Esophagus mucosa (tissue), 1 donor: ENCODE measurements at places on chromosomes 12 and 14.
A peak's percentile ranks its signal among the peaks of the same experiment; 100 is the strongest.

DNA sequence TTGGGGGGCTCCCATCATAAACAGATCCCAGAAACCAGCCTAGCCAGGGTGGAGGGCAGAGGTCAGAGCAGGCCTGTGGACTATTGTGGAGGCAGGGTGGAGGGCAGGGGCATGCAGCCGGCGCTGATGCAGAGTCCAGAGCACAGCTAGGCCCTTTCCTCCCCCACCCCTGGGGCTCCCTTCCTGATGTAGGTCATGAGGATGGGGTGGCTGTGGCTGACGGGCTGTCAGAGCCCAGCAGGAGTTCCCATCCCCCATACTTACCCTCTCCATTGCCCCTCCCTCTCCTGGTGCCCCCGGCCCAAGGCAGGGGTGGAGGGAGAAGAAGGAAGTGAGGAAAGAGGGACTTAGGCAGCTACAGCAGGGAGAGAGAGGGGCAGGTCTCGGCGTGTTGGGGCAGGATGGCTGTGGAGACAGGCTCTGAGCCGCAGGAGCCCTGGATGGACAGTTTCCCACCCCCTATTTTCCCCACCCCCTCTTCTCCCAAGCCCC, 5.7 kb upstream of the ZNF385A start:
- peak; percentile 56 for ATAC-seq

GRCh38 chr12:121494093-121494787, 86.6 kb downstream of the KDM2B start:
- peak; percentile 56 for ATAC-seq

- peak; percentile 51 for ATAC-seq
Observed at GRCh38 chr12:122880668-122881067, 15.3 kb downstream of the VPS37B start.

DNA sequence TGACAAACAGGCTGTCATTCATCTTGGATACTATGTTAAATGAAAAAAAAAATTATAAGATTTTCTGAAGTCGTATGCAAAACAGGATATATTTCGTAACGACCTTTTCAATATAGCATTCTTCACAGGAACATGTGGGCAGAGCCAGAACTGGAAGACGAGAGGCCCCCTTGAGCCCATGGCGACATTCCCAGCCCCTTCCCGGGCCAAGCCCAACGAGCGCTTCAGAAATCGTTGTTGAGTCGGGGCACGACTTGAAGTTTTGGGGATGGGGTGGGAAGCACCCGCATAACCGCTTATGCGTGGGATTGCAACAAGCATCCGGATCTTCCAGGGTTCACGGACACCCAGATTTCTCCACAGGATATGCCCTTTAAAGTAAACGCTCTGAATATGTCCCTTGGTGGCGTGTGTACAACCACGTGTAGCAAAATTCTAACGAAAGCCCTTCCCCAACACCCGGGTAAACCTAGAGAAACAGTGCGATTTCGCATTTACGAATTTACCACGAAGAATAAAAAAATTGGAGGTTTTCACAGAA, 736 bp downstream of the C14orf39 start:
- ATAC-seq = no peak

DNA sequence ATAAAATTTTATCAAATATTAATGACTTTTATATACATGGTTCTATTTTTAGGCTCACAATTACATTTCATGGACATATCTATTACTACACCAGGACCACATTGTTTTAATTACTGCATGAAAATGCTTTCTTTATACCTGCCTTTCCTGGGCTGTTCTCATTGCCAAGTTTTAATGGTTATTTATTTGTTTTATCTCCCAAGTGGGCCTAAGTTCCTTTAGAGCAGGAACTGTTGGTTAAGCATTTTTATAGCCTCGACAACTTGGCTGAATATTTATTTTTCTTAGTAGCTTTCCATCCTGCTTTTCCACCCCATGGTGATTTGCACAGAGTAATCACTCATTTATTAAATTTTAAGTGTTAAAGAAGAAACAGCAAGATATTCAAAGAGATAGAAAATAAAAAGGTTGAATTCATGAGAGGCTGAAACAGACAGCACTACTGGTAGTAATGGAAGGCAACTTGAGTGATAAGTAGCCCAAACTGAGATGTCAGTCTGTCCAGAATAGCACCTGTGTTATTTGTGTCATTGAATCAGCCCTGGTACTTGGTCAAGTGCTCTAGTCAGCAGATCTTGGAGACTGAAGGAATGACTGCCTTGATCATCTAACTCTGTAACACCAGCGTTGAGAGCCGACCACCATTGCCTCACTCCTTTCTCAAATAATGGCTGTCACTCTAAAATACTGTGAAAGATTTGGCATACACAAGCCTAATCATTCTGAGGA, 119.1 kb upstream of the EGLN3 start:
- ATAC-seq = no peak

DNA sequence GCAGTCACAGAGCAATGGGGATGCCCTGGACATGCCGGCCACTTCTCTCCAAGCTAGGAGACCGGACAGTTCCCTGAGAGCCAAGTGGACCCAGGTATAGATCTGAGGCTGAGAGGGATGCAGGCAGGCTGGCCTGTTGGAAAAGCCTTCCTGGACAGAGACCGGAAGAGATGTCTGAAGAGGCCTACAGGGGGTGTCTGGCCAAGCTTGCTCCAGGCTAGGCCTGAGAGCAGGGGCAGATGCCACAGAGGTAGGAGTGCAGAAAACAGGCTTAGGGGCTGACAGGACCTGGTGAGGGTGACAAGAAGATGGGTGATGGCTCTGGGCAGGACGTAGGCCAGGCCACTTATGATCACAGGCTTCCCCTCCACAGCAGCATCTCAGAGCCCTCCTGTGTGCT, 30.2 kb downstream of the ARL6IP4 start:
- peak; percentile 14 for ATAC-seq

DNA sequence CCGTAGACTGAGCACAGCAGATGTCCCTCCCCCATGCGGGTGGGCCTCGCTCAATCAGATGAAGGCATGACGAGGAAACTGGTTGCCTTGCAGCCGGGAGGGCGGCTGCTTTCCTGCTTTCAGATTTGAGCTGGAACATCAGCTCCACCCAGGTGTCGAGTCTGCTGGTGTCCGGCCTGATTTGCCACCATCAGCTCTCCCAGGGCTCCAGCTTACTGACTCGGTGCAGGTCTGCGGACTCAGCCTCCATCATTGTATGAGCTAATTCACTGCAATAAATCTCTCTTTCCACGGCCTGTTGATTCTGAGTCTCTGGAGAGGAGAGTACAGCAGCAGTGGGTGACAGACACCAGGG, 156.2 kb downstream of the KIF26A start:
- no peak for ATAC-seq

DNA sequence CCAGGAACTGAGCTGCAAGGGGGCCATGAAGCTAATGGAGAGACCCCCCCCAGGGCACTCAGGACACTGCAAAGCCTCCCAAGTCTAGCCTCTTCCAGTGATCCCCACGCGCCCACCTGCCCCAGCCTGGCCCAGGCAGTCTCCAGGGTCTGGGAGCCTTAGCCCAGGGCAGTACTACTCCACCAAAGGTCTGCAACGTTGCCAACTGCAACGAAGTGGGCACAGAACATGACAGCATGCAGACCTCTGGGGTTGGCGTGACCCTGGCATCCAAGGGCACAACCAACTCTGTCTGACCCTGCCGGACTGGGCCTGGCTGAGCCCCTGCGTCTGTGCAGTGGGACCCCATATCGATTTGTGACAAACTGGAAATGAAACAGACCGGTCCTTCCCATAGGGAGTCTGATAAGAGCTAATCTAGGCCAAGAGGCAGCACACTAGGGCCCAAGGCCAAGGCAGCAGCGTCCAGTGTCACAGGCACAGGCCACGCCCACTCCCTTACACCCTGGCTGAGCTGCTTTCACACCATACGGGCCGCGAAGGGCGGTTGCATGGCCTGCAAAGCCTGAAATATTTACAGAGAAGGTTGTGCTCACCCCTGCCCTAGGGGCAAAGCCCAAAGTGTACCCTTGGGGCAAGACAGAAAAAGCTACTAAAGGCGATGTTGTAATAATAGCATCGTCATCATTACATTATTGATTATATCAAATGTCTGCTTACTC, 76.7 kb downstream of the NCOR2 start:
- ATAC-seq = no peak

DNA sequence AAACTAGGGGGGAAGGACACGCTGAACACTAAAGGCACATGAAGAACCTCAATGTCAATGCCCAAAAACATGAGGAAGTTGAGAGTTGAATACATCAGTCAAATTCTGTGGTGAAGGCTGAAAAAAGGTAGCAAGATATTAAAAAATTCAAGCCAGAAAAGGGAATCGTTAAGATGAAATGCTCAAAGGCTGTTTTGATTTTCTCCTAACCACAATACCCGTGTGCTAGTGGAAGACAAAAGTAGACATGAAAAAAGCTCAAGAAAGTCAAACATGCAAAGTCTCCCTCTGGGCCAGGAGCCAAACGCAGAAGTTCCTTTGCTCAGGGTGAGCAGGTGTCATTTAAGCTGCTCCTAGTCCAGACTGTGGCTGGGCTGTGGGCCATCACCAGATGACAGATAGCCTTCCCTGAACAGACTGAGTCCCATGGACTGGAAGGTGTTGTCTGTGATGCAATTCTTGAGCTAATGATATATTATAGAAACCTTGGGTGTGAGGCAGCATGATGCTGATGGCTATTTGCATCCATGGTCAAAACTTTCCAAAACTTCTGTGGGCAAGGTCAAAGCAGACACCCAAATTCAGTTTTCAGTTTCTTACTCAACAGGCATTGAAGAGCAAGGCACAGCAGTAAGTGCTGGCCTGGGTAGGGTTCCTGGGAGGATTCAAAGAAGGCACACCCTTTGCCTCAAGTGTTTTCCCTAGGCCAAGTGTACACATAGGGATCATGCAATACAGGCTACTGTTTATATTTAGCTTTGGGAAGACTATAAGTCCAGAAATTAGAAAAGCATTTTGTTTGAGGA, 81.6 kb downstream of the MYRFL start:
- peak; percentile 59 for ATAC-seq

- no peak for ATAC-seq
Observed at GRCh38 chr12:60830381-60830780, 1234.6 kb downstream of the SLC16A7 start.
